Lower lobe of right lung (tissue), 2 donors: ENCODE measurements at places on chromosomes 5 and 9. TPM values are rescaled to one million over a fixed set of nuclear protein-coding genes. Genes with fewer than 3 reads are reported as not detected.

DNA sequence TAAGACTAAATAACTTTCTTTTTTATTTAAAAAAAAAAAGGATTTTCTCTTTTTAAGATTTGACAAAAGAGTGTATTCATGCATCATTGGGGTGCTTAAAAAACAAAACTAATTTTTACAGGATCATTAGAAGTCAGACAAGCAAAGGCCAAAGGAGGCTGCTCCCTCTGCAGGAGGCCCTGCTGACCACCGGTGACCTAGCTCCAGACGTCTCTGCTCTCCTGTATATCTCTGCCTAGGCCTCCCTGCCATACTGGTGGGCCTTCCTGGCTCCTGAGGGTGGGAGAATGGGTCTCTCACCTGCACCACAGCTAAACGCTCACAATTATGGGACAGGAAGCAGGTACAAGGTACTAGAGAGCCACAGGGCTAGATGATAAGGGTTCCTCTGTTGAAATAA lies 36.6 kb downstream of the CSF2 start:
- no peak for DNase-seq

Gene COL5A1
- total RNA-seq: 29.0 TPM

Gene COL27A1
- total RNA-seq: 13.0 TPM

DNA sequence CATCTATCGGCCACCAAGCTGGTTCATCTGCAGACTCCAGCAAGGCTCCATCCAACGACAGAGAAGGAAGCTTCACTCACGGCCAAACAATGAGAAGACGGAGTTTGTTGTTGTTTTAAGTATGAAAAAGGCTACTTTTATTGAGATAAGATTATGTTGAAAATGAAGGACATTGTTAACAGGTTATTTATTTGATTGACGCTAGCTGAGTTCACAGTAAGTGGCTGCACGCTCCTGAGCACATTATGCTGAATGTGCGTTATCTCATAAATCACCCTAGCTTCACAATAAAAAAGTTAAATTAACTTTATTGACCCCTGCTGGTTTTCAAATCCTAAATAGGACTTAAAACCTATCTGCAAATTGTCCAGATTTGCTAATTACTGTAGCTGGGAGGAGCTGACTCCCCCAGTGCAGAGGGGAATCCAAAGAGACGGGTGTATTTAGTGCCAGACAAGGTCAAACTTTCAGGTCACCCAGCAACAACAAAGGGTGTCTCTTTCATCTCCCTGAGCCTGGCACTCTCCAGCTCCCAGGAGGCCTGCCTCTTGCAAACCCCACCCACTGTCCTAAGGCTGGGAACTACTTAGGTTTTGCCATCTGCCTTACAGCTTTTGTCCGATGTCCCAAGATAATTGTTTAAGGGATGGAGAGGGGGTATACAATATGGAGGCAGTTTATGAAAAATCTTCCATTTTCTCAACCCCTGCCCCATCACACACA lies 129.2 kb downstream of the ZDHHC21 start:
- DNase-seq: no peak

Gene CCDC187
- 6.6 TPM for total RNA-seq

GRCh38 chr9:104775976-104776375 lies 12.0 kb downstream of the NIPSNAP3B start:
- DNase-seq: no peak

- DNase-seq: no peak
Measured at GRCh38 chr5:156025656-156026055, 301.3 kb upstream of the SGCD start.

GRCh38 chr5:3077684-3078083 lies 326.2 kb upstream of the IRX2 start:
- no peak for DNase-seq
